Activated CD4-positive, alpha-beta T cell treated with anti-CD3 and anti-CD28 coated beads for 4 hours (primary cell): ENCODE measurements at places on chromosomes 5 and 9.

GRCh38 chr5:52950686-52951085, 38.5 kb upstream of the ITGA2 start:
- no peak for DNase-seq

GRCh38 chr5:173499471-173500212, 116.8 kb downstream of the BOD1 start:
- DNase-seq = no peak

DNA sequence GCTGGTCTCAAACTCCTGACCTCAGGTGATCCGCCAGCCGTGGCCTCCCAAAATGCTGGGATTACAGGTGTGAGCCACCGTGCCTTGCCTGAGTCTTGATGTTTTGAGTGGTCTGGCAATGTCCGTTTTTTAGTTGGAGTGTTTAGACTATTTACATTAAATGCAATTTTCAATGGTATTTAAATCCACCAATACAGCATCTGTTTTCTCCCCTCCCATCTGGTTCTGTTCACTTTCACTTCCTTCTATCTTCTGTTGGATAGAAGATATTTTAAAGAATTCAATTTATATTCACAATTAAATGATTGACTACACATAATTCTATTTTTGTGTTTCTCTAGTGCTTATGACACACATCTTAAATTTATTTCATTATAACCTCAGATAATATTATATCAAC, 26.0 kb upstream of the PCAT7 start:
- no peak for DNase-seq

DNA sequence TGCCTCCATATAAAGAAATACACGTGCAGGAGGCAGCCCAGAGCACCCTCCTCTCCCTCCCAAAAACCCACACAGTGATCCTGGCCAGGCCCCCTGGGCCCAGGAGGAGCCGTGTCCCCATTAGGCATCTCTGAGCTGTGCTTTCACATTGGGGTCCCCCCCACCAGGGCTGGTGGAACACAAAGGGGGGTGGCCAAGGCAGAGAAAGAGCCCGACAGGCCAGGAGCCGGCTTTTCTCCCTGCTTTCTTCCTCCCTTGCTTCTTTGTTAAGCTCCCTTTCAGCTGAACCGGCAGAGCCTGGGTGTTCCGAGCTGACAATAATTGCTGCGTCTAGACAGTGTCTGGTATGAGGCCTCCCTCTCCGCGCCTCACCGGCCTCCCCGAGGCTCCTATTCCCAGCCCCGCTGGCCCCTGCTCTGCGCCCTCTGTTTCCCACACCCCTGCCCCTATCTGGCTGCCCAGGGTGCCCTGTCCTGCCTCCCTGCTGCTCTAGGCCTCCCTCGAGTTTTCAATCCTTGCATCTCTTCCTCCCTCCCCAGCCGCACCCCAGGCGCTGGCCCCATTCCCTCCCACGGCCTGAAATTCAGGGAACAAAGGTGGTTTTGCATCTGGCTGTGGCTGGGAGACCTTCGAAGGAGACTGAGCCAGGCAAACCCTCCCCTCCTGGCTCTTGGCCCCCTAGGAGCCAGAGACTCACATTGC, 120.6 kb downstream of the C9orf50 start:
- DNase-seq = no peak

GRCh38 chr5:172636279-172637050, 4.6 kb upstream of the NEURL1B start:
- DNase-seq = no peak

- no peak for DNase-seq
These were observed 32.3 kb upstream of the ZNF462 start for GRCh38 chr9:106830527-106831150.

DNA sequence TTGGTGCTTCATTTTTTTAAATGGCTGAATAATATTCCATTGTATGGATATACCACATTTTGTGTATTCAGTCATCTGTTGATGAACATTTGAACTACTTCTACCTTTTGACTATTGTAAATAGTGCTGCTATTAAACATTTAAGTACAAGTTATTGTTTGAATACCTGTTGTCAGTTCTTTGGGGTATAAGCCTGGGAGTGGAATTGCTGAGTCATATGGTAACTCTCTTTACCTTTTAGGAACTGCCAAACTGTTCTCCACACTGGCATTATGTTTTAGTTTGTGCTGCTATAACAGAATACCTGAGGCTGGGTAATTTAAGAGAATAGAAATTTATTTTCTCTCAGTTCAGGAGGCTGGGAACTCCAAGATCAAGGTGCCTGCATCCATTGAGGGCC, 15.7 kb upstream of the PDE8B start:
- no peak for DNase-seq

DNA sequence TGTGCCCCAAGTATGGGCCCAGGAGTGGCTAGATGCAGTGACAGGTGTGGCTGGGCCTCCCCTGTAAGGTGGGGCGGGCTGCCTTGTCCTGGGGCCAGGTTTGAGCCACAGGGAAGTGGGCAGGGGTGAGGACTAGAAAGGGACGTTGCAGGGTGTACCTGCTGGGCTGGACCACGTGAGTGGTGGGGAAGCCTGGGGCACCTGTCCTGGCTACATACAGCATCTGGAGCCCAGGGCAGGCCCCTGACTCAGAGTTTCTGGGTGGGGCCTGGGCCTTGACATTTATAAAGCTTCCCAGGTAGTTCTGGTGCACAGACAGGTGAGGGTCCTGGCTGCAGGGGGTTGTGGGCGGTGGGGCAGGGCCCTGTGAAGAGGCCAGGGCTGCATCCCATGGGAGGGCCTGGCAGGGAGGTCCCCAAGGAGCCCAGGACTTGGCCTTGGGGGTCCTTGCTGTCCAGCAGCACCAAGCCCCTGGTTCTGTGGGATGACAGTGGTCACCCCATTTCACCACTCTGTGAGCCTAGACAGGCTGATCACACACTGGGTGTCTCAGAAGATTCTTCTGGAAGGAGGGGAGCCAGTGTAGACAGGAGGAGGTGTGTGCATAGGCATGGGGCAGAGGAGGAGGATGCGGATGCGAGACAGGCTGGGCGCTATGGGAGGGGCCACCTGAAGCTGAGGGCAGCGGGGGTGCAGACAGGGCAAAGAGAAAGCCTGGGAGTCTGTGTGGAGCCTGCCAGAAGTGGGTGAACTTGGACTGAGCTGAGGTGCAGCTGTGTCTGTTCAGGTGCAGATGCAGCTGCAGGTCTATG, 94.0 kb downstream of the PHF2 start:
- DNase-seq = no peak

GRCh38 chr9:136084063-136084944, 10.8 kb downstream of the NACC2 start:
- no peak for DNase-seq

DNA sequence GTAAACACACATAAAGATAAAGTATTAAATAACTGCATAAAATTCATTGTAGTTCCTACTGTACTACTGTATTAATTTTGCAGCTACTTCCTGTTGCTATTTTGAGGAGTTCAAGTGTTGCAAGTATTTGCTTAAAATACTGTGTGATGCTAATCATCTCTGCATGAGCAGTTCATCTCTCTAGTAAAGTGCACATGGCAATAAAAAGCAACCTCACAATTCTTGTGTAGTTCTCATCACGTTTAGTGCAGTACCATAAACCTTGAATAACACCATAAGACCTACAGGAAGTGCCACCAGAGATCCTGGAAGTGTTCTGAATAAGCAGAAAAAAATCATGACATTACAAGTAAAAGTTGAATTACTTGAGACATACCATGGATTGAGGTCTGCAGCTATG, 34.6 kb downstream of the CPLANE1 start:
- DNase-seq = no peak

DNA sequence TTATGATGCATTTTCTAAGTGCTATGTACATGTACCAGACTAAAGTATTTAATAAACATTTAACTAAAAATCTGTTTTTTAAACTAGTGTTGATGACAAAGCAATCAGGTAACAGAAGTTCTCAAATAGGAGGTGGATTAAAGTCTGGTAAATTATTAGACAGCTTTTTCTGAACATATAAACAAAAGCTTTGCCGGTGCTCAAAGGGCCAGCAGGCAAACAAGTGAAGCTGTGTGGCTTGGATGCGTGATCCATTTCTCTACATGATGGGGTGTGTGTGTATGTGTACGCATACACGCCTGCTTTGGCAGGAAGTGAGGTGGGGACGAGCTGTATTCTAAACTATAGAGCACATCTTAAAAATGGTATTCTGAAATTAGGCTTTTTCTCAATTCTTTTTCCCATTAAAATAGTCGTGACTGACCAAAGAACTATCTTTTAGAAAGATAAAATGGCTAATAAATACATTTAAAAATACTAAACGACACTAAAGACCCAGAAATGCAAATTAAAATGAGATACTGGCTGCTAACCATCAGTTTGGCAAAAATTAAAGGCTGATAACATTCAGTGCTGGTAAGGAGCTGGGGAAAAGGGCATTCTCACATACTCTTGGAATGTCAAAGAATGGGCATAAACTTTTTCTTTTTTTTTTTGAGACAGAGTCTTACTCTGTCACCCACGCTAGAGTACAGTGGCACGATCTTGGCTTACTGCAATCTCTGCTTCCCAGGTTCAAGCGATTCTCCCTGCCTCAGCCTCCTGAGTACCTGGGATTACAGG, 174.0 kb downstream of the MAPKAP1 start:
- DNase-seq = no peak

- no peak for DNase-seq
These were observed 66.1 kb downstream of the CACNA1B start for GRCh38 chr9:137943655-137944054.

DNA sequence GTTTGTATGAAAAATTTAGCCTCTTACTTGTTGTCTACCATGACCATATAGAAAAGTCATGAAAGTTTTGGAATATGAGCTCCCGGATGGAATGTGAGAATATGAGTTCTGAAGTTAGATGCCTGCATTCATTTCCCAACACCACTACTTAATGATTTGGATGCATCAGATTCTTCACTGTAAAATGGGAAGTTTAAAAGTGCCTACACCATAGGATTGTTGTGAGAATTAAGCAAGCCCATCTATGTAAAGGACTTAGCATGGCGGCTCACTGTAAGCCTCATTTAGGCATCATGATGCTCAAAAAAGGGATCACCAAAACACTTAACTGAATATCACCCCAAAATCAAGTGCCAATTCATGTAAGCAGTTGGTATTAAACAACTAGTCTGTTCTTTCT, 177.3 kb downstream of the RAB3C start:
- DNase-seq = no peak

DNA sequence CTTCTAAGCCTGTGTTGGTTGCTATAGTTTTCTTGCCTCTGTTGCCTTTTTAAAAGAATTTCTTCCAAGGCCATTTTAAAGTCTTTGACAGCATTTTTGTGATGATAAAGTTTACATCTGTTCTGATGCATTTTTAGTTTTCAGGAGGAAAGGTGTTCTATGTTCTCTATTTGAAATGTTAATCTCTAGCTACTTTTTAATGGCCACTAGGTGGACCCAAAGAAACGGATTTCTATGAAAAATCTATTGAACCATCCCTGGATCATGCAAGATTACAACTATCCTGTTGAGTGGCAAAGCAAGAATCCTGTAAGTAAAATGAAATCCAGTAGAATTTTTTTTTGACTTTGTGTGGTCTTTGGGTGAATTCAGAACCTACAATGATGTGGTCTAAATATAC, 60.2 kb downstream of the MELK start:
- no peak for DNase-seq

- no peak for DNase-seq
These were observed 4.1 kb downstream of the SYNPO start for GRCh38 chr5:150644514-150644913.

GRCh38 chr9:75592586-75592985, 297.9 kb upstream of the PCSK5 start:
- DNase-seq = no peak

- no peak for DNase-seq
These were observed 131.5 kb downstream of the MARCHF11 start for GRCh38 chr5:16048132-16048531.
